Cerebellar nuclear complex (tissue), 1 donor: ENCODE measurements at places on chromosomes 4 and X.
A peak's percentile ranks its signal among the peaks of the same experiment; 100 is the strongest.

- DNase-seq = no peak
Observed at GRCh38 chr4:2280531-2281300, 18.8 kb upstream of the MXD4 start.

GRCh38 chr4:5474756-5475155 lies 233.6 kb downstream of the EVC2 start:
- no peak for DNase-seq

- no peak for DNase-seq
Observed at GRCh38 chrX:118115953-118116712, 477 bp downstream of the KLHL13 start.

- no peak for DNase-seq
Observed at GRCh38 chr4:101284546-101284945, 62.8 kb downstream of the PPP3CA start.

- DNase-seq = no peak
Observed at GRCh38 chr4:82398263-82398662, 24.5 kb upstream of the HNRNPD start.

- DNase-seq = peak; percentile 10
Observed at GRCh38 chr4:169566021-169566818, 46.2 kb downstream of the NEK1 start.

- DNase-seq = no peak
Observed at GRCh38 chr4:105068516-105068915, 78.2 kb upstream of the TET2 start.
